Astrocyte (in vitro differentiated cells and primary cell): ENCODE measurements at places on chromosomes 12 and 14.

DNA sequence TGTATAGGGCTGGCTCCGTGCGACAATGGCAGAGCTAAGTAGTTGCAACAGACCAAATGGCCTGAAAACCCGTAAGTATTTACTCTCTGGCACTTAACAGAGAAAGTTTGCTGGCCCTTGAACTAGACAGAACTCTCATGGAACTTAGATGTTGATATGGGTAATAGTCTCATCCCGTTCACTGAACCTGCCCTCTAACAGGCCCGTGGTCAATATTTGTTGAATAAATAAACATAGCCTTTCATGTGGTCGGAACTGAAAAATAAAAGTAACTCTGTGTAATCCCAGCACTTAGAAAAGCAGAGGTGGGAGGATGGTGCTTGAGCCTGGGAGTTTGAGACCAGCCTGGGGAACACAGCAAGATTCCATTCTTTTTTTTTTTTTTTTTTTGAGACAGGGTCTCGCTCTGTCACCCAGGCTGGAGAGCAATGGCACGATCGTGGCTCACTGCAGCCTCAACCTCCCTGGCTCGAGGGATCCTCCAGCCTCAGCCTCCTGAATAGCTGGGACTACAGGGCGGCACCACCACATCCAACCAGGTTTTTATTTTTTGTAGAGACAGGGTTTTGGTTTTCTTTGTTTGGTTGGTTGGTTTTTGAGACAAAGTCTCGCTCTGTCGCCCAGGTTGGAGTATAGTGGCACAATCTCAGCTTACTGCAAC, 29.7 kb downstream of the KDM2B start:
- H3K27me3 ChIP-seq, result no peaks in the 10 kb centered on the region
- peaks cover 2% of the 10 kb centered on the region for H3K36me3 ChIP-seq
- no peaks in the 10 kb centered on the region for H3K4me1 ChIP-seq
- H3K4me3 ChIP-seq, result no peak overlapping the region
- no peak for DNase-seq

GRCh38 chr14:68945585-68946488, 33.3 kb downstream of the ACTN1 start:
- H3K27me3 ChIP-seq, result no peaks in the 10 kb centered on the region
- no peak for DNase-seq
- H3K36me3 ChIP-seq, result peaks cover 10% of the 10 kb centered on the region
- H3K4me1 ChIP-seq, result peaks cover 94% of the 10 kb centered on the region
- no peak overlapping the region for H3K4me3 ChIP-seq

DNA sequence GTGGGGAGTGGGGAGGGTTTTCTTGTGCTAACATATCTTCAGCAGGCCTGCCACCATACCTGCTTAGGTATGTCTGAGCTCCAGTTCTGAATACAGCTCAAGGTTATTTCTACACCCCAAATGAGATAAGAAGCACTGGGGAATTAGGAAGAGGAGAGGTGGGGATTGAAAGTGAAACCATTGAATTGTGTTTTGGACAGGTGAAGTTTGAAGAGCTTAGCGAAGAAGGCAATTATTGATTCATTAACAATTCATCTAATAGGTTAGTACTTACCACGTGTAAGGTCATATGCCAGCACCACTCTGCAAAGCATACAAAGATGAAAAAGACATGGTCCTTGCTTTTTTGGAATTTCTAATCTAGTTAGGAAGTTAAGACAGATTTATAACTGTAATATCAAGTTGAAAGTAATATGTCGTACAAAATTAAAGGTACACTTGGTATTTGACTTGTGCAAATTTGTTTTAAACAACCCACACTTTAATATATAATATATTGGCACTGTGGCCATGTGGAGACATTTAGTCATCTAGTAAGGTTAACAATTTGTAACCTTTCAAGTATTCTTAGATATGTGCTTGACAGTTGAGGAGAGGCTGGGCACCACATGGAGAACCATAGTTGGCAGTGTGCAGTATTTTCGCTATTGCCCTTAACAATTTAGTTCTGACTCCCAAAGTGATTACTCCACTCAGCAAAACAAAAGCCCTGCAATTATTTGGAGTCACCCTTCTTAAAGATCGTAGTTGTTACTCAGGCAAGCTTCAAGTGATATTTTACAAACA, 3.6 kb downstream of the SMCO3 start:
- no peak for DNase-seq
- H3K36me3 ChIP-seq, result no peaks in the 10 kb centered on the region
- H3K4me1 ChIP-seq, result no peaks in the 10 kb centered on the region
- H3K27ac ChIP-seq, result no peak overlapping the region

DNA sequence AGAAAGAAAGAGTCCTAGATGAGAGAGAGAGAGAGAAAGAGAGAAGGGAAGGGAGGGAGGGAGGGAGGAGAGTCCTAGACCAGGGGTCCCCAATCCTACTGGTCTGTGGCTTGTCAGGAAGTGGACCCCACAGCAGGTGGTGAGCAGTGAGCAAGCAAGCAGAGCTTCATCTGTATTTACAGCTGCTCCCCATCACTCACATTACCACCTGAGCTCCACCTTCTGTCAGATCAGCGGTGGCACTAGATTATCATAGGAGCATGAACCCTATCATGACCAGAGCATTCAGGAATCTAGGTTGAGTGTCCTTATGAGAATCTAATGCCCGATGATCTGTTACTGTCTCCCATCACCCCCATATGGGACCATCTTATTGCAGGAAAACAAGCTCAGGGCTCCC, 39.2 kb upstream of the AMN1 start:
- no peak overlapping the region for H3K4me3 ChIP-seq
- no peaks in the 10 kb centered on the region for H3K4me1 ChIP-seq
- no peak overlapping the region for H3K27ac ChIP-seq

DNA sequence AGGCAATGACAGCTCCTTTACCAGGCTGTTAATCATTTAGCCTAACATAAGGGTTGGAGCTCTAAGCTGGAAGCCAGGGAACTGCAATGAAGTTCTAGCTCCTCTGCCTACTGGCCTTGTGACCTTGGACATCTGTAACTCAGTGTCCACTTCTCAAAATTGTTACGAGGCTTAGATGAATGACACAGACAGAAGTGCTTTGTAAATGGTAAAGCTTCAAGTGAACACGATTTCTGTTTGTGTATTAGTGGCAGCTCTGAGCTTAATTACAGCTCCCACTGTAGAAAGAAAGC, 122.8 kb downstream of the EML1 start:
- H3K4me3 ChIP-seq, result no peak overlapping the region
- H3K36me3 ChIP-seq, result peaks cover 15% of the 10 kb centered on the region
- H3K27ac ChIP-seq, result no peak overlapping the region
- no peaks in the 10 kb centered on the region for H3K27me3 ChIP-seq
- no peak for DNase-seq
- peaks cover 3% of the 10 kb centered on the region for H3K4me1 ChIP-seq

GRCh38 chr12:49956663-49957569, 4.8 kb upstream of the AQP5 start:
- no peak overlapping the region for H3K27ac ChIP-seq
- no peak overlapping the region for H3K4me3 ChIP-seq
- H3K27me3 ChIP-seq, result peaks cover 51% of the 10 kb centered on the region
- H3K4me1 ChIP-seq, result peaks cover 8% of the 10 kb centered on the region

- H3K27ac ChIP-seq, result no peak overlapping the region
- H3K36me3 ChIP-seq, result no peaks in the 10 kb centered on the region
- H3K27me3 ChIP-seq, result no peaks in the 10 kb centered on the region
Measured at GRCh38 chr12:91894911-91895310, 250.7 kb downstream of the BTG1 start.

GRCh38 chr14:104595116-104595675, 9.4 kb downstream of the TMEM179 start:
- H3K27me3 ChIP-seq, result peaks cover 2% of the 10 kb centered on the region
- no peak for DNase-seq
- H3K4me3 ChIP-seq, result no peak overlapping the region
- no peaks in the 10 kb centered on the region for H3K36me3 ChIP-seq
- no peak overlapping the region for H3K27ac ChIP-seq

GRCh38 chr14:97353102-97353501, 555.9 kb downstream of the VRK1 start:
- H3K36me3 ChIP-seq, result no peaks in the 10 kb centered on the region
- no peaks in the 10 kb centered on the region for H3K4me1 ChIP-seq
- no peaks in the 10 kb centered on the region for H3K27me3 ChIP-seq

DNA sequence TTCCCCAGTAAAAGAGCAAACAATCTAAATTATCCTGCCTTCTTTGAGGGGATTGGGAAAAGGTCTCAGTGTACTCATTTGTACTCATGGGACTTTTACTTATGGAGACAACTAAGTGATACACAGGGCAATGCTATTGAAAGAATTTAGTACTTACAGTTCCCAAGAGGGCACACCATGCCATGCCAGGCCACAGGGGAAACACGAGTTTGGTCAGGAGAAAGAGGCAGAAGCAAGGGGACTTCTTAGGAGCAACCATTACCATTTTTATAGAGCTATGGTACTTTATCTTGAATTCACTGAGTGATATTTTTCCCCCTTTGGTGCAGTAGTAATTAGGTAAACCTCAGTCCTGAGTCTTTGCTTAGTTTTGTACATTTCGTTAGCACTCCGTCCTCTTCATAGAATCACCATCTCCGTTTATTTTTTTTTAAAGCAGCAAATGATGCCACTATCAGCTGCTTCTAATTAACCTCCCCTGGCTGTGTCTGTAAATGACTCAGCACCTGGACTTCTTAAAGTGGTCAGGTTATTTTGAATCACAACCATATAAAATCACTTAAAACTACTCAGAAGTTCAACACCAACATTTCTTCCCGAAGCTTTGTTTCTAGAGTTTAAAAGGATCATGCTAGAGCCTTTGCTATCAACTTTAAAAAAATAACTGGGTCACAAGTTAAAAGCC, 5.9 kb upstream of the WASHC3 start:
- no peaks in the 10 kb centered on the region for H3K27me3 ChIP-seq
- H3K27ac ChIP-seq, result no peak overlapping the region
- DNase-seq, result peak; percentile 58
- no peaks in the 10 kb centered on the region for H3K36me3 ChIP-seq

DNA sequence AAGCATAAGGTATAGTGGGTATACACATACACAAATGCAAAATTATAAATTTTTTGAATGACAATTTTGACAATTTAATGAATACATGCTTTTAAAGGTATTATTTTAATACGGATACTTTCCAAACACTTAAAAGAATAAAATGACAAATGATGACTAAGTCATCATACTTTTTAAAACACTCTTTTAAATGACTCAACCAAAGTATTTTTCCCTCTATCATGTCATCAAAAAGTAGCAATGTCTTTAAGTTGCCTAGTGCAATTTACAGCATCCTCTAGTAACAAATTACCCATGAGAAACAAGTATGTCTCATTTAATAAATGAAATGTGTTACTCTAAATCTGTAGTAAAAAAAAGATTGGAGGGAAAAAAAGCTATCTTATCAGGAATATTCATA, 73.3 kb downstream of the RPS6KA5 start:
- H3K27ac ChIP-seq, result no peak overlapping the region
- H3K4me1 ChIP-seq, result no peaks in the 10 kb centered on the region
- DNase-seq, result no peak
- no peak overlapping the region for H3K4me3 ChIP-seq

DNA sequence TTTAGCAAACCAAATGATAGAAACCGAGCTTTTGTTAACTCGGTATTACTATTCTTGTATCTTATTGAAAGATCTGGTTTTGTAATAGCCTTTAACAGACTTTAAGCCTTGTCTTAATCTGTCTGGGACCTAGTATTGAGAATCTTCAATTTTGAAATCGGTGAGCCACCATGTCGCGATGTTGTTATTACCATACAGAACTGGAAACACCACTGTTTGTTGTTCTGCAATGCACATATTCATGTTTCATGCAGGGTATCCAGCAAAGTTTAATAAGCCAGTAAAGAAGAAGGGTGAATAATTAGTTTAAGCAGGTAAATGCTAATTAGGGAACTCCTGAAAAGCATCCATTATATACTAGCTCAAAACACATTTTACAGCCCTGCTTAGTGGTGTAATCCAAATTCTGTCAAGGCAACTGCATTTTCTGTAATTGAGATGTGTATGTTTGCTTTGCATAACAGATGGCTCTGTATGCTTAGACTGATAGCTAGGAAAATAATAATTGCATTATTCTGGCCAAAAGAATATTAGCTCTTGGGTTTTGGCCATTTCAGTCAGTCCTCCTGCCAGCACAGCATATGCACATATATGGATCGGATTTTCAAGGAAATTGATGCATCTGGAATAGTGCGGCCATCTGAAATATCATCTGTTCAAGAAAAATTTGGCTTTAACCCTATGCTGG, 389.2 kb downstream of the EGLN3 start:
- no peak overlapping the region for H3K27ac ChIP-seq
- no peaks in the 10 kb centered on the region for H3K36me3 ChIP-seq
- no peaks in the 10 kb centered on the region for H3K27me3 ChIP-seq
- no peak overlapping the region for H3K4me3 ChIP-seq

- peak; percentile 38 for DNase-seq
- H3K4me3 ChIP-seq, result no peak overlapping the region
- H3K27me3 ChIP-seq, result no peaks in the 10 kb centered on the region
- H3K27ac ChIP-seq, result no peak overlapping the region
- H3K4me1 ChIP-seq, result no peaks in the 10 kb centered on the region
Measured at GRCh38 chr12:4934407-4935035, 24.8 kb downstream of the KCNA1 start.

- H3K27me3 ChIP-seq, result no peaks in the 10 kb centered on the region
- no peak overlapping the region for H3K4me3 ChIP-seq
Measured at GRCh38 chr12:103457471-103457870, 38.3 kb downstream of the C12orf42 start.

- DNase-seq, result peak; percentile 76
- no peaks in the 10 kb centered on the region for H3K27me3 ChIP-seq
- H3K27ac ChIP-seq, result peak within 1 kb of the TSS; percentile 88
- peak within 1 kb of the TSS; percentile 90 for H3K4me3 ChIP-seq
Measured at GRCh38 chr12:122895704-122896636, at the start of gene VPS37B. Gene VPS37B (minus strand): TSS chr12:122896124. CDS start chr12:122896062, 62 bp downstream.

GRCh38 chr12:66984962-66985361, 284.2 kb upstream of the CAND1 start:
- no peaks in the 10 kb centered on the region for H3K36me3 ChIP-seq
- H3K27me3 ChIP-seq, result no peaks in the 10 kb centered on the region
- no peak for DNase-seq
- H3K4me3 ChIP-seq, result no peak overlapping the region

- no peak for DNase-seq
- H3K36me3 ChIP-seq, result no peaks in the 10 kb centered on the region
- no peak overlapping the region for H3K4me3 ChIP-seq
- H3K27me3 ChIP-seq, result no peaks in the 10 kb centered on the region
- no peaks in the 10 kb centered on the region for H3K4me1 ChIP-seq
Measured at GRCh38 chr14:83096092-83096491, 1562.4 kb upstream of the SEL1L start.

DNA sequence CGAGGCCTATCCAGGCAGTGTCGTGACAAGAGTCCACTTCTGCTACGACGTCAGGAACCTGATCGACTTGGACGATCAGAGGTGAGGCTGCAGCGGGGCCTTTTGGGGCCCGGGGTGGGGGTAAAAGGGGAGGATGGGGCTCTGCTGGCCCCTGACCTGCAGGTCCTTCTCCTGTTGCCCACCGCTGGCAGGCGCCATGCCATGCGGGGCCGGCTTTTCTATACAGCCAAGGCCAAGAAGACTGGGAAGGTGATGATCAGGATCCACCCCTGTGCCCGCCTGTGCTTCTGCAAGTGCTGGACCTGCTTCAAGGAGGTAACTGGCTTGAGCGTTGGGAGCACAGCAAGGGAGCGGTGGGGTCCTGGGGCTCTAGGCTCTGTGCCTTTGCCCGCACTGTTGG, 31.6 kb downstream of the NGB start:
- H3K4me1 ChIP-seq, result no peaks in the 10 kb centered on the region
- peaks cover 2% of the 10 kb centered on the region for H3K27me3 ChIP-seq
- no peaks in the 10 kb centered on the region for H3K36me3 ChIP-seq
- DNase-seq, result no peak
- no peak overlapping the region for H3K27ac ChIP-seq
